Fibroblast of upper back skin (primary cell): ENCODE measurements at places on chromosomes 3 and 15.
A peak's percentile ranks its signal among the peaks of the same experiment; 100 is the strongest.

GRCh38 chr15:69601711-69602504 is 149.3 kb downstream of the RPLP1 start:
- DNase-seq = no peak

DNA sequence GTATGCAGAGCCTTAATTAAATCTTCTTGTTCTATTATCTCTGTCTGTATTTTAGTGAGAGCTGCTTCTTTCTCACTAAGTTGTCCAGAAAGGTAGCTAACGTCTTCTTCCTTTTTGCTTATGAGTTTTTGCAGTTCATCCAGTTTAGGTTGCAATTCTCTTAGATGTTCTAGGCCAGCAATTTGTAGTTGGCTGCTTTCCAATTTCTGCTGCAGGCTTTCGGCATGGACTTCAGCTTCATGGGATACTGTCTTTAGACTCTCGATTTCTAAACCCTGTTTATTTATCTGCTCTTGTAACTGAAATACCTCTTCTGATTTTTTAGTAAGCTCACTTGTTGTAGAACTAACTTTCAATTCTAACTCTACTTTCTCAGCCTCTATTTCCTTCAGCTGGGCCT is 35.5 kb upstream of the HCLS1 start:
- DNase-seq = no peak

DNA sequence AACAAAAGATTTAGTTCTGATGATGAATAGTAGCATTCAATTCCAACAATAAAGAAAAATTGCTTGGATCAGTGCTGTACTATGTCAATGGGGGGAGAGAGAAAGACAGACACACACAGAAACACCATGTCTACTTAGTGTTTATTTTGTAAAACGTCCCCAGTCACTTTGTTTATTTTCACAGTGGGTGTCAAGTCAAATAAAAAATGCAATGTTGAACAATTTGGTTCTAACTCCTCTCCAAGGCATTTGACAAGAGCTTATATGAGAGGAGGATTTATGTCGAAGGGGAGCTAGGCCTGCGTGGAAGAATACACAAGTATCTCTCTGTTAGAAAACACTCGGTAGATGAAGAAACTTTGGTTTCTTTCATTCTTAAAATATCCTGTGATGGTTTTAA is 201.7 kb upstream of the SLC2A2 start:
- DNase-seq = no peak

DNA sequence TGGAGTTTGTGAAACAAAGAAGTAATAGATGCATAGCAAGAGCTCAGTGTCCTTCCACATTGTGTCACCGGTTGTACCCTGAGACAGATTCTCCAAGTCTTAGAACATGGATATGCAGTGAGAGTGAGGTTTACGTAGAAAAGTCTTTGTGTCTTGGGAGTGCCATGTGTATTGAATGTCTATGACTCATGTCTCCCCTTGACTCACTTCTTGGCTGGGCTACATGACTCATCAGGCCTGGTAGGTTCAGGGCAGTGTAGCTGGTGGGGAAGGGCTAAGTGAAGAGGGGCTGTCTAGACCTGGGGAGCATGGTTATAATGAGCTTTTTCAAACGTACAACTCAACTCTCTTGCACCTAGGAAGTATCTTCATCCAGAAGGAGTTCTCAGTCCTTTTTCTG is 167.4 kb downstream of the GAP43 start:
- peak; percentile 97 for DNase-seq

DNA sequence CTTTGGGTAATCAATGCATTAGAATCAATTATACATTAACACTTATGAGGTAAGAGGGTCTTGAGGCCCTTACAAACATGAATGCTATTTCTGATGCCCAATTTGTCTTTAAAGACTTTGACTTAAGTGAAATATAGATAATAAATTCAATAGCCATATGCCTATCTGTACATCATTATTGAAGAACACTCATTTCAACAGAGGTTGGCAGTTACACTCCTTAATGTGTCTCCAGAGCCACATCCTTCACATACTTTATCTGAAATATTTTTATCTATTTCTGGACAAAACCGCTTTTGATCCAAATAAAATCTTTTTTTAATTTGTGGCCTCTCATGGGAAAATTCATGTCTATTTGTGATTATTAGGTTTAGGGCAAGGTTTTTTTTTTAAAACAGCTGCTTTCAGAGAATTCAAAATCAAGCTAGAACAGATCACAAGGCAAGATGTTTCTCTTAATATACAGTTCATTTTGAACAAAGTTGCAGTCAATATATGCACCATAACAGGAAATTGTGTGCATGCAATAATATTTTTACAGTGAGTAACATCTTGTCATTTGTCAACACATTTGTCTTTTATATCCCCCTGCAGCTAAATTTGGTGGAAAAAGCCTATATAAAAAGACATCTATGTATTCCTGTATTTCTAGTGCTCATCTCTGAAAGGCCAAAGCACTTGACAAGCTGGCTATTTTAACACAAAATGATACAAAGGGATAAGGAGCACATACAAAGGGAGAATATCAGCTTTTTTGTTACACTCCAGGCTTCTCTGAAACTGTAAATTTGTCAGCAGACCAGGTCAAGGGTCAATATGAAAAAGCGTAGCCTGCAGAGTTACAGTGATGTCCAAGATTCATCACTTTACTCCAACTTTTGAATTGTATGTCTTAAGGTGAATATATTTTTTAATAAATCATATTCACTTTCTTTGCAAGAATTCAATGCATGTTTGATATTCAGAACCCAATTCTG is 146.2 kb upstream of the DPH6 start:
- DNase-seq = peak; percentile 57

- DNase-seq = peak; percentile 84
Measured at GRCh38 chr15:32884146-32884545, 166.3 kb downstream of the GREM1 start.

GRCh38 chr15:47820747-47821319 is 103.5 kb downstream of the SEMA6D start:
- DNase-seq = peak; percentile 84

DNA sequence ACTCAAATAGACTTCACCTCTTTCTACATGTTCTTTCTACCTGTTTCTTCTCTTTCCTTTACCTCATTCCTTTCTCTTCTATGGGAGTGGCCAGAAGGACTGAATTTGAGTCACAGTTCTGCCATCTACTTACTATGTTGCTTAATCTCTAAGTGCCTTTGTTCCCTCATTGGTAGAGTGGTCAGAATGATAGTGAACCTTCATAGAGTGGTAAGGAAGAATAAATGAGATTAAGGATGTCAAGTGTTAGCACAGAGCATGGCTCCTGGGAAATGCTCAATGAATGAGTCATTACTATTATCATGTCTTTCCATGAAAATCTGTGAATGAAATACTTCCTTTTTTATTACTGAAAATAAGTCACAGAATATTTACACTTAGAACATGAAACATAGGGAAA is 17.5 kb downstream of the TMEM207 start:
- peak; percentile 25 for DNase-seq

DNA sequence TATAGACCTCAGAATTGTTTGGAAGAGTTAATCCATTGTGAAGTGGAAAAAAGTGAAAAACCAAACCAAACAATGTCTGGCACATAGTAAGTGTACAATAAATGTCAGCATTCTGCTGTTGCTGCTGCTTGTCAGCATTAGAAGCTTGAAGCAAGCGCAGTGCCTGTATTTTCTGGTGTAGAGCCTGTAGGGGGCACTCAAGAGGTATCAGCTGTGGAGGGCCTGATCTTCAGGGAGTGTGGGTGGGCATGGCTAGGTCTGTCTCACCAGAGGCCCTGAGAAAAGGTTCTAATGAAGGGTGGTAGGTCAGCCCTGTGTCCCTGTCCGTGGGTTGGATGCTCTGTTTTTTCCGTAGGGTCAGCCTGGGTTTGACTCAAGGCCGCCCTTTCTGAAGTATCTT is 3.6 kb downstream of the ADAMTSL3 start:
- DNase-seq = no peak

DNA sequence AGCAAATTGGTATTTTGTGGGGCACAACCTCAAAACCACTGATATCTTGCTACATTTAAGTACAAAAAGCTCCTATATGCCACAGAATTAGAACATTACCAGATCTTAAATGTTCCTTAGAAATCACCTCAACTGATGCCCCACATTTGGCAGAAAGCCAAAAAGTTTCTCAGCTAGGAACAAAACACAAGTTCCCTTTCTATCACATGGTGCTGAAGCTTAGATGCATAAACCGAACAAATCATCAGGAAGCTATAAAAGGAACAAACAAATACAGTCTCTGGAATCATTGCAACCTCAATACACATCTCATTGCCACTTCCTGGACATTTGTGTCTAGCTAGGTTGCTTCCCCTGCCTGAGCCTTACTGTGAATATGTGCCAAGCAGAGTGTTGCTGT is 492.6 kb downstream of the LPP start:
- no peak for DNase-seq

DNA sequence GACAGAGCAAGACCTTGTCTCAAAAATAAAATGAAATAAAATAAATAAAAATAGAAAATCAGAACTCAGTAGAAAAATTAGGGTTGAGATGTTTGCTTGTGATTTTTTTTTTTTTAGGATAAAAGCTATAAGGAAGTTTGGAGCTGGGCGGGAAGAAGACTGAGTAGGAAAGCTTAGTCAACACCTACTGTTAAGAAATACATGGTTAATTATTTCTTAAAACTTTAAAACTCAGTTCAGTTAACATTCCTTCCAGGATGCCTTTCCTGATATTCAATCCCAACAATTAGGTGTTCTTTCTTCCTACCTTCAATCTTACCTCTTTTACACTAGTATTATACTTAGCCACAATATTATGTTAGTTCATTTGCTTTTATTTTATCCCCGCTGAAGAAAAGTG is 246.2 kb downstream of the LSAMP start:
- no peak for DNase-seq

GRCh38 chr15:95501865-95502264 is 828.6 kb upstream of the NR2F2 start:
- DNase-seq = peak; percentile 24

DNA sequence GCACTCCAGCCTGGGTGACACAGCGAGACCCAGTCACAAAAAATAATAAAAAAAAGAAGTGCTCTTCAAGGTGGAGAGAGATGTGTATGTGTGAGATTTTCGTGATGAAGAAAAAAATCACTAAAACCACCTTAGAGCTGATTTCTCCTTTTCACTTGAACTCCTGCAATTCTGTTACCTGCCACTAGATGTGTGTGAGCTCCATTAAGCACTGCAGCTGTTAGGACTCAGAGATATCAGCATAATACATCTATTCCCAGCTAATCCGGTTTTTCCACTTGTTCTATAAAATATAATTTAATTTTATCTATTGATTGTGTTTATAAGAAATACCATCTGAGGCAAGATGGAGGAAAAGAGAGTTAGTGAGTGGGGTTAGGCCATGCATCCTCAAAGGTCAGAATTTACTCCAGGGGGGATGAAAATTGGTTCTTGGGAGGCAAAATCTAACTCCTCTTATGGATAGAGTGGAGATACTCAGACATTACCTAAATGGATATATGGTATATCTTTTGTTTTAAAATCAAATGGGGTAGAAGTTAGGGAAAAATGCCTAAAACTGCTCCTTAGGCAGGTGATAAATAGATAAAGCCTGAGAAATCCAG is 152.7 kb downstream of the IL20RB start:
- DNase-seq = peak; percentile 16

- DNase-seq = no peak
Measured at GRCh38 chr3:74613521-74614106, 845 bp downstream of the CNTN3 start.

DNA sequence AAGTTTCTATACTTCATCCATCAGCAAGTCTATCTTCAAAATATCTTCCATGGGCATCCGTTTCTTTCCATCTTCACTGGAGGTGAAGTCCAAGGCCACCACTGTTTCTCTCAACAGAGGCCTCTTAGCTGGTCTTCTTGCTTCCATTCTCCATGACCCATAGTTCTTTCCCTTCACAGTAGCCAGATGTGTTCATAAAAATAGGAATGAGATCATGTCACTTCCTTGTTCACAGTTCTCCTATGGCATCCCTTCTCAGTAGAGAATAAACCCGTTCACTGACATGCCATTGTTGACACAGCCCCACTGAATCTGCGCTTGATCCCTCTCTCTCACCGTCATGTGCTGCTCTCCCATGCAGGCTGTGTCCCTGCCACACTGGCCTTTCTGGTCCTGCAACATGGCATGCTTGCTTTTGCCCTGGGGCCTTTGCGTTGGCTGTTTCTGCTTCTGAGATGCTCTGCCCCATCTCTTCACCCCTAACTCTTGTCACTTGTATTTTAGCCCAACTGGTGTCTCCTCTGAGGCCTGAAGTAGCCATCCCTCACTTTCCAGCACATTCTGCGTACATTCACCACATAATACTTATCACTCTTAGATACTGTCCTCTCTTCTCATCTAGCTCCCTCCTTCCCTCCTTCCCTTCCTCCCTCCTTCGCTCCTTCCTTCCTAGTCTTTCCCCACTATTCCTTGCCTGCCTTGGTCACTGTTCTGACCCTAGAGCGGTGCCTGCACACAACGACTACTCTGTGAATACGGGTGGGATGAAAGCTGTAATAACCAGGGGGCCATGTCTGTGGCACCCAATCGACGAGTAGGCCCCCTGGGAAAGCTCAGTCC is 42.0 kb downstream of the STARD5 start:
- no peak for DNase-seq

GRCh38 chr15:66786708-66787488 is 84.9 kb downstream of the SMAD6 start:
- peak; percentile 43 for DNase-seq

GRCh38 chr15:99371180-99372103 is 120.2 kb downstream of the LRRC28 start:
- no peak for DNase-seq

DNA sequence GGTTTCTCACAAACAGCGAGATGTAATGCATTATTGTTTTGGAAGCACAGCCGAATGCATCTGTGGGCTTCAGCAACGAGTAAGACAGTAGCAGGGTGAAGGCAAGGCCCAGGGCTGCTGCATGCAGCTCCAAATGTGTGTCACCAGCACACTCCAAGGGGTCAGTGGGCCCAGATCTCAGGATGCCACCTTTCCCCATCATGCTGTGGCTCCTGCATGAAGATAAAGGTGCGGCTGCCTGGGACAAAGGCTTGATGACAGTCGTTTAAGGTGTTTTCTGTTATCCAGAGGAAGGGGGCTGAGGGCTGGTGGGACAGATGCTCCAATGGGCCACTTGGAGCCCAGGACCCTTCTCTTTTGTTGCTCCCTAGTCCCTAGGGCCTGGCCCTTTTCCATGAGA is 13.2 kb downstream of the C3orf22 start:
- no peak for DNase-seq

DNA sequence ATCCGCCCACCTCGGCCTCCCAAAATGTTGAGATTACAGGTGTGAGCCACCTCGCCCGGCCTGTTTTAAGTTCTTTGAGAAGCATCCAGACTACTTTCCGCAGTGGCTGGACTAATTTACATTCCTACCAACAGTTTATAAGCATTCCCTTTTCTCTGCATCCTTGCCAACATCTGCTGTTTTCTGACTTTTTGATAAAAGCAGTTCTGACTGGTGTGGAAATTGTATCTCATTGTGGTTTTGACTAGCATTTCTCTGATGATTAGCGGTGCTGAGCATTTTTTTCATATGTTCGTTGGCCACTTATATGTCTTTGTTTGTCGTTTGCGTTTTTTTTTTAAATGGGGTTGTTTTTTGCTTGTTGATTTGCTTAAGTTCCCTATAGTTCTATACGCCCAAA is 208.4 kb upstream of the DPPA4 start:
- no peak for DNase-seq

GRCh38 chr3:127735767-127736693 is 63.3 kb downstream of the ABTB1 start:
- DNase-seq = peak; percentile 78

GRCh38 chr3:61181874-61182273 is 69.4 kb downstream of the FHIT start:
- peak; percentile 76 for DNase-seq
